Right hindlimb (tissue), 1 donor: ENCODE measurements at places on chromosomes 1 and 21.

DNA sequence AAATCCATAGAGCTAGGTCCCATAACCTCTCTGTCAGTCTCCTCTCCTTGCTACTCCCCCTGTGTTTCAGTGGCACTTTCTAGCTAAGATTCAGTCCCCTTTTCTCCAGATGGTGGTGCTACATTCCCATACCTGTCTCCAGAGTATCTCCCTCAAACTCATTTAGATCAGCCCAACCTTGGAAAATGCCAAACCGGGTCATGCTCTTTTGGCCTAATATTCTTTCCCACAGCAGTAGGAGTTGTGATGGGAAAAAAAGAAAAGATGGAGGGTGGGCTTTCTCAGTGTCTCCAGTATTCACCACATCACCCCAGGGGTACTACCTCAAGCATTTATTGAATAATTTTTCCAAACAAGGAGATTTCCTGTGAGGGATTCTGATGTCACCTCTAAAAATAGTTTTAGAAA lies 3.2 kb upstream of the RXFP4 start:
- DNase-seq: peak; percentile 47

GRCh38 chr1:110956586-110956985 lies 7.1 kb downstream of the LRIF1 start:
- DNase-seq: no peak

DNA sequence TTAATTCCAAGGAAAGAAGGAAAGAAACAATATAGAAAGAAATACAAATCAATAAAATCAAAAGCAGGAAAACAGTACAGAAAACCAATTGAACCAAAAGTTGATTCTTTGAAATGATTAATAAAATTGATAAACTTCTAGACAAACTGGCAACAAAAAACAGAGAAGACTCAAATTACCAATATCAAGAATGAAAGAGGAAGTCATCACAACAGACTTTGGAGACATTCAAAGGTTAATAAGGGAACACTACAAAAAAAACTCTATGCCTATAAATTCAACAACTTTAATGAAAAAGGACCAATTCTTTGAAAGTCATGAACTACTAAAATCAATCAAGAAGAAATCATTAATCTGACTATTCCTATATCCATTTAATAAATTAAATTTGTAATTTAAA lies 329.3 kb upstream of the NR5A2 start:
- no peak for DNase-seq

GRCh38 chr1:183034682-183035081 lies 11.5 kb downstream of the LAMC1 start:
- DNase-seq: no peak

DNA sequence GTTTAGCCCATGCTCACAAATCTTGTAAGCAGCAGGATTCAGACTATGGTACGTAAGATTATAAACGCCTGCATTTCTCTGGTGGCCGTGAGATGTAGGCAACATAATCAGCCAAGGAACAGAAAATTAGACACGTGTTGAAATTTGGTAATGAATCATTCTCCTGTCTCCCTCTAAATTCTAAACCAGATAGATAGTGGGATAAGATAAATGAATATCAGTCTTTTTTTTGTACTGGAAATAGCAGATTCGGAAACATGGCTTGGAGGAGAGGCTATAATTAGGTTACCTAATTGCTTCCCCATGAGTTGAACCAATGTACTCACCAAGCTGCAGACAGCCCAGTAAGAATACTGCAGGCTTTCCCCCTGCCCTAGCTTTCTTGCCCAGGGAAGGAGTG lies 172.3 kb downstream of the TGFB2 start:
- DNase-seq: no peak

- no peak for DNase-seq
Measured at GRCh38 chr1:64055310-64055709, 148.1 kb upstream of the UBE2U start.

DNA sequence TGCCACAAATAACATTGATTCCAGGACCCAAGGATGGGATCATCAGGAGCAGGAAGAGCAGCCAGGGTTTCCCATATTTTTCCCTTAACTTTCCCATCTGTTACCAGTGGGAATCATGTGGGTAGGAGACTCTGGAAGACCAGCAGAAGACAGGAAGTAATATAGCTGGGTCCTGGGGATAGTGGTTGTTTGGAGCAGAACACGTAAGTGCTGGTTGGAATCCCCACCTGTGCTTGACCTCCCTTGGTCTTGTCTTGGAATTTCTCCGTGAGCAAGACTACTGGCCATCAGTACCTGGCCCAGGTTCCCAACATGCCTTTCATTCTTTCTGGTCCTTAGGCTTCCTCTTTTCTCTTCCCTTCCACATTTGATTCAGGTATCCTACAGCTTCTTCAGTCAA lies 20.9 kb upstream of the SLC27A3 start:
- no peak for DNase-seq

- no peak for DNase-seq
Measured at GRCh38 chr1:194829492-194829891, 1643.1 kb upstream of the B3GALT2 start.

- no peak for DNase-seq
Measured at GRCh38 chr1:218217040-218217439, 68.1 kb upstream of the RRP15 start.

DNA sequence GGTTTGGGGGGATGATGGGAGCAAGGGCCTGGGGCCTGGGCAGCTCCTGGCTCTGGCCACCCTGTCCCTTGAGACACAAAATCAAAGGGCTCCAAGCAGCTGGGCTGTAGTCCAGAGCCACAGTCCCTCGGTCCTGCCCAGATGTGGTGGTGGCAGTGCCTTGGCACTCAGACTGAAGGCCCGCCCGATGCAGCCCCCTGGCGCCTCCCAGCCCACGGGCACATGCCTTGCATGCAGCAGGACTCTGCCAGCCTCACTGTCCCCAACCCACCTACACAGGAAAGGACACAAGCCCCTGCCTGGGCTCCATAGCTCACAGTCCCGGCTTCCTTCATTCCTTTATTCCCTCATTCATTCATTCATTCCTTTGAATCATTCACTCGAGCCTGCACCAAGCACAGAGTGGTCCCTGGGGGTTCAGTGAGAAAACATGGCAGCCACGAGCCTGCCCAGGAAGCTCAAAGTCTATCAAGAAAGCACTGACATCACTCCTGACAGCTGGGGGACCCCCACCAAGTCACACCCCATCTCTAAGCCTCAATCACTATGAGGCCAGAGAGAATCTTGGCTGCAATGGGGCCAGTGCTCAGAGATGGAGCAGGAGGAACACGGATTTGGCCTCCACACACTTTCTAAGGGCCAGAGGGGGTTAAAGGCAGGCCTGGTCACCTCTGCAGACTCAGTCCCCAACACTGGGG lies 5.8 kb downstream of the SDC3 start:
- peak; percentile 27 for DNase-seq

GRCh38 chr1:36542962-36543515 lies 60.3 kb upstream of the CSF3R start:
- no peak for DNase-seq

DNA sequence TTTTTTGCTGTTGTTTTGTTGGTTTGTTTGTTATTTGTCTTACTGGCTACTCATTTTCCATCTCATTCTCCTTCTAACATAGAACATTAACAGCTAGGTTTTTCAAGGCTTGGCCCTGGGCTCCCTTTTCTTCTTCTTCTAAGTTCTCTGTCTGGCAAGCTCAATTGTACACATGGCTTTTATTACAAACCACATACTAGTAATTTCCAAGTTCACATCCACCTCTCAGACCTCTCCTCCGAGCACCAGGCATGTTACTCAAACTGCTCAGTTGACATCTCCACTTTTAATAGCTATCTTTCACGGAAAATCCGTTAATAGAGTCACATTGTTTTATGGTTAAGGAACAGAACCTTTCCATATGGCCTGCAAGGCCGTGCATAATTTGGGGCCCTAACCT lies 736.9 kb upstream of the ADAMTS5 start:
- no peak for DNase-seq
